Cardiac muscle cell (in vitro differentiated cells and primary cell): ENCODE measurements at places on chromosomes 13 and 19. TPM values are rescaled to one million over a fixed set of nuclear protein-coding genes. Genes with fewer than 3 reads are reported as not detected.

The KCNN1 gene
- 20.4 and 28.0 TPM in 2 replicates for polyA plus RNA-seq

The CRB3 gene
- polyA plus RNA-seq = 1.1 and 2.6 TPM in 2 replicates

- DNase-seq = no peak
Observed at GRCh38 chr19:10737722-10738121, 19.8 kb downstream of the DNM2 start.

- DNase-seq = no peak
Observed at GRCh38 chr19:4371247-4372164, 28.1 kb downstream of the MPND start.

DNA sequence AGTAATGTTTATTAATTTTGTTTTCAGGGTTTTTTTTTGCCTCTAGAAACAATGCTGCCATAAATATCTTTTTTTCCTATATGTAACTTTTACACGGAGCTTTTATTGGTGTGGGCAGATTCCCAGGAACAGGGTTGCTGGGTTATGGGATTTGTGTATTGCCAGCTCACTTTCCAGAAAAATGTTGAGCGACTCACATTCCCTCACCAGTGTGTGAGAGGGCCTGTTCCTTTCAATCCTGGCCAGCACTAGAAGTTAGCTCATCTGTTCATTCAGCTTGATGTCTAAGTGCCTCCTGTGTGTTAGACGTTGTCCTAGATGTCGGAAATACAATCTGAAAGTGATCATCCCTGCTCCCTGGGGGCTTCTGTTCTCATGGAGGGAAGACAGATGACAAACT is 2.6 kb downstream of the ZNF71 start:
- DNase-seq = no peak

GRCh38 chr13:75870397-75870903 is 234.3 kb downstream of the LMO7 start:
- peak; percentile 38 for DNase-seq

DNA sequence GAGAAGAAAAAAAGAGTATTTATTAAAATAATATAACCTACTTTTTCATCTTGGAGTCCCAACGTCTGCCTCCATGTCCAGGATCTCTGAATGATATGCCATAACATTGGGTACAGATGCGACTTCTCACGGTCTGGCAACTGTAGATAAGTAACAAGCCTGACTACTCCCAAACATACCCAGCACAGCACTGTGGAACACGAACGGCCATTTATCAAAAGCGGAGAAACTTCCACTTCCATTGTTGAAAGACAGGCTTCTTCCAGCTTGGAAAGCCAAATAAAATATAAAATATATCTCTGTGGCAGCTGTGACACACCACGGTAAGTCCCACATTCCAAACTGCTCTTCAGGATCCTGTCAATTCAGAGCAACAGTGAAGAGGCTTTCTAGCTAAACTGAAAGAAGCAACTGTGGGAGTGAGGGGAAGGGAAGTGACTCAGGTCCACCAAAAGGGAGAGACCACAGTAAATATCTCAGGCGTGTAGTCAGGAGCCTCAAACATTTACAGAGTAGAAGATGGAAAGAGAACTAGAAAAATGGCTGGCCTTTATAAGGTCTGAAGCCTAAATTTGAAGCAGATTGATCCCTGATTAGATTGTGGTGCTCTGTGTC is 331.7 kb downstream of the LIG4 start:
- no peak for DNase-seq
